Activated CD4-positive, alpha-beta T cell treated with anti-CD3 and anti-CD28 coated beads for 48 hours (primary cell): ENCODE measurements at places on chromosomes 2 and 18.
A peak's percentile ranks its signal among the peaks of the same experiment; 100 is the strongest.

DNA sequence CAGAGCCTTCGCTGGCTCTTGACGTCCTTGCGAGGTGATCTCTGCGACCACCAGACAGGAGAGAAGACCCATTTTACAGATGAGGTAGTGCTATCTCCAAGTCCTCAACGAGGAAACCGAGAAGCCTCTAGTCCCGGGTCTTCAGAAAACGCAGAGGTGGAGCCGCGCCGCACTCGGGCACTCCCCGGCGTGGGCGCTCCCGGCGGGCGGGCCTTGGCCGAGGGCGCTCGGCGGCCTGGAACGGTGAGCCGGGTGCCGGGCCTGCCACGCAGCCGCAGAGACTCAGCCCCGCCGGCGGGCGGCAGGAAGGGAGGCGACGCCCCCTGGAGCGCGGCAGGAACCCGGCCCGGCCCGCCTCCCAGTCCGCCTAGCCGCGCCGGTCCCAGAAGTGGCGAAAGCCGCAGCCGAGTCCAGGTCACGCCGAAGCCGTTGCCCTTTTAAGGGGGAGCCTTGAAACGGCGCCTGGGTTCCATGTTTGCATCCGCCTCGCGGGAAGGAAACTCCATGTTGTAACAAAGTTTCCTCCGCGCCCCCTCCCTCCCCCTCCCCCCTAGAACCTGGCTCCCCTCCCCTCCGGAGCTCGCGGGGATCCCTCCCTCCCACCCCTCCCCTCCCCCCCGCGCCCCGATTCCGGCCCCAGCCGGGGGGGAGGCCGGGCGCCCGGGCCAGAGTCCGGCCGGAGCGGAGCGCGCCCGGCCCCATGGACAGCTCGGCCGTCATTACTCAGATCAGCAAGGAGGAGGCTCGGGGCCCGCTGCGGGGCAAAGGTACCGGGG, at the start of gene CTDSP1:
TSS of gene CTDSP1 (plus strand) at position 478 of the 776 bp plus-strand sequence. CDS start at position 701, 223 bp downstream.
- DNase-seq, result peak; percentile 95

GRCh38 chr2:11697103-11697871, 27.3 kb upstream of the NTSR2 start:
- DNase-seq, result no peak

DNA sequence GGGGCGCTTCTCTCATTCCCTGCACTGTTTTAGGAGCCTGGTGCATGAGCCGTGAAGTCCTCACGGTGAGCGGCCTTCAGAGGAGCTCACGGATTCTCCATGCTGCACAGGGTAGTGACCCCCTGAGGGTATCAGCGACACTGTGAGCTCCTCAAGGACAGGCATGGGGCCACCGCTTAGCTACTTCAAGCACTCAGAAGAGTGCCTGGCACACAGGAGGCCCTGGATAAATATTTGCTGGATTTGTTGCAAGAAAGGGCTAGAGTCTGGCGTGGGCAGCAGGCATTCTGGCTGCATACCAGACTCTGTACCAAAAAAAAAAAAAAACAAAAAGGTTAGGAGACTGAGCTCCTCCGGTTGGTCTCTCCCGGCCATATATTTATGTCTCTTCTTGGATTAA, 5.7 kb upstream of the MBP start:
- DNase-seq, result no peak

- DNase-seq, result no peak
Observed at GRCh38 chr2:188238386-188238785, 53.3 kb upstream of the GULP1 start.

- DNase-seq, result no peak
Observed at GRCh38 chr2:193539188-193539587, 1344.5 kb upstream of the TMEFF2 start.

- no peak for DNase-seq
Observed at GRCh38 chr2:208049441-208049840, 24.1 kb upstream of the PLEKHM3 start.
